ENCODE measurements at places on chromosomes 1 and 21.

- no peak for DNase-seq
Observed at GRCh38 chr1:246434335-246434734, 72.7 kb downstream of the SMYD3 start.

DNA sequence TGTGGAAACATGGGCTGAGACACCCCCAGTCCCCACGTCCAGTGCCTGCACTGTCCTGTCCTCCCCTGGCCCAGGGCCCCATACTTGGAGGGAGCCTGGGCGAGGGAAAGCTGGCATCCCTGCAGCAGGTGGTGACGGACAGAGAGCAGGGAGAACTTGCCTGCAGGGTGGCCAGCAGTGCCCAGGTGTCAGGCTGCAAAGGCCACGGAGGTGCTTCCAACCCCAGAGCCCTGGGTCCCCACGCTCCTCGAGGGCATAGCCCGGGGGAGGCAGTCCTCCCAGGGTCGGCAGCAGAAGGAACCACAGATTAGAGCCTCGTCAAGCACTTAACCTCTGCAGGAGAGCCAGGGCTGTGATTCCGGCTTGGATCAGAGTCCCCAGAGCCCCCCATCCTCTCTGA is 77.5 kb downstream of the ARHGEF16 start:
- DNase-seq = no peak

GRCh38 chr1:27099587-27100334 is 55.2 kb downstream of the SLC9A1 start:
- DNase-seq = peak; percentile 35

GRCh38 chr1:232923739-232924386 is 26.5 kb upstream of the NTPCR start:
- no peak for DNase-seq

DNA sequence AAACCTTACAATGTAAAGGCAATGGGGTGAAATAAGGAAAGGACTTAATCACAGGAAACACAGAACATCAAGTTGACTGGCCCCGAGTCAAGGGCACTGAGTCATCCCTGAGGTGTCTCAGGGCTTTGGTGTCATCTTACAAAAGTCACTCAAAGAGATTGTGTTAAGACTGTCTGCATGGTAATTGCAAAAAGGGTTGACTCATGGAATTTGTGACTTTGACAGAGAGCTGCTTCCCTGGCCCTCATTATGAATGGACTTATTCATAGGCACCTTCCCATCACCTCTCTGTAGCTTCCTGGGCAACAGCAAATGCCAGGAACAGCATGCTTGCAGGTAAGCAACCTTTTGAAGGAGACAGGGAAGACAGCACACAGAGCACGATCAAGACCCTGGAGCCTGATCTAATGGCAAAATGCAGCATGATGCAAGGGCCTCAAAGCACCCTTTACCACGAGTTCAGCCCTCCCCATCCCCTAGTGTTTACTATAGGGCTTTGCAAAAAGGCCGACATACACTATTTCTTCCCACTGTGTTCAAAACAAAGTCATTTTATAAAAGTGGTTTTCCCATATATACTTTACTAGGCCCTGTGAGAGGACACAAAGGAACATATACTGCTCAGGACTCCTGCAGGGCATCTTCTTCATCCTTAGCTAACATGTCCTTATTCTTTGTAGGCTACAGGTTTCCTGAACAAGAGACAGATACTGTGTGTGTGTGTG is 17.1 kb downstream of the ZP4 start:
- no peak for DNase-seq

GRCh38 chr1:20280341-20280740 is 10.3 kb upstream of the VWA5B1 start:
- DNase-seq = no peak

- DNase-seq = no peak
Observed at GRCh38 chr1:99438656-99439230, 174.5 kb downstream of the PLPPR4 start.

- no peak for DNase-seq
Observed at GRCh38 chr1:192660613-192661012, 24.7 kb downstream of the RGS13 start.

DNA sequence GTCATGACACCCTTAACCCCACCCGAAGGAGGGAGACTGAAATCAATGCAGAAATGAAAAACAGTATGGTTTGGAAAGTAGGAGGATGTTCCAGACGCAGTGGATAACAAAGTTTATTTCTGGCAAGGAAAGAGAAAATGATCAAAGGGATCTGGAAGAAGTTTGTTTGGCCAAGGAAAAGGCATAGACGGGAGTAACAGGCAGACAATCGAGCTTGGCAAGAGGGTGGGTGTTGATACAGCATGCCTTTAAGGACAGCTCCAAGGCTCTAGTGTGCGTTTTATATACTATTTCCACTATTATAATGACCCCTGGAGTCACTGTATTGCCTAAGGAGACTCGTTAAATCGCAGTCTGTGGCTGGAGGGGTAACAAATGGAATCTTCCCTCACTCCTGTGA is 303.7 kb upstream of the RUNX1 start:
- no peak for DNase-seq

GRCh38 chr1:33735624-33736023 is 128.3 kb upstream of the HMGB4 start:
- DNase-seq = no peak

GRCh38 chr1:110494036-110494435 is 24.9 kb downstream of the KCNA10 start:
- DNase-seq = no peak

- DNase-seq = no peak
Observed at GRCh38 chr1:32876341-32877210, 5.9 kb upstream of the FNDC5 start.

- peak; percentile 53 for DNase-seq
Observed at GRCh38 chr1:187264995-187265602, 436.4 kb downstream of the PLA2G4A start.

- no peak for DNase-seq
Observed at GRCh38 chr1:157652859-157653493, 47.6 kb downstream of the FCRL3 start.

- no peak for DNase-seq
Observed at GRCh38 chr1:36091141-36091540, 2.4 kb downstream of the ADPRS start.

- no peak for DNase-seq
Observed at GRCh38 chr1:35573198-35574124, at the start of gene TFAP2E. Gene TFAP2E, plus strand, starts transcription at chr1:35573314. Its CDS starts 264 bp downstream, at chr1:35573578.

GRCh38 chr1:172700556-172700955 is 41.7 kb downstream of the FASLG start:
- DNase-seq = no peak

- no peak for DNase-seq
Observed at GRCh38 chr21:37380349-37381323, 14.1 kb downstream of the DYRK1A start.

DNA sequence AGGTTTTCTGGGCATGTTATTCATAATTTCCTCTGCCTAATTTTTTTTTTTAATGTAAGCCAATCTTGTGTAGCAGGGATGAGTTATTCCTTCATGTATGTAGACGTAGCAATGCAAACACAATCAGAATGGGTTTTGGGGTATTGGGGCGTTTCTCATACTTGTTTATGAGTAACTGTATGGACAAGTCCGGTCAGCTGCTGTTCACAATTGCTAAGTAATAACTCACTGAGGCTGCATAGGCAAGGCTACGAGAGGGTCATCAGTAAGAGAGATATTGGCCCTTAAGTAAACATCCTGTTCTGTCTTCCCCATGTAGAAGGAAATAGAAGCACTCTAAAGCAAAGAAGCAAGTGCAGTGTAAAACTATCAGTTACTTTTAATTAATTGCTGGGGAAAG is 9.5 kb upstream of the TARS2 start:
- DNase-seq = no peak

- no peak for DNase-seq
Observed at GRCh38 chr1:1200876-1201810, 5.2 kb downstream of the TNFRSF18 start.

- DNase-seq = no peak
Observed at GRCh38 chr21:46294647-46295176, 8.6 kb downstream of the YBEY start.

- DNase-seq = peak; percentile 87
Observed at GRCh38 chr1:211928993-211929637, 98.6 kb upstream of the LPGAT1 start.

DNA sequence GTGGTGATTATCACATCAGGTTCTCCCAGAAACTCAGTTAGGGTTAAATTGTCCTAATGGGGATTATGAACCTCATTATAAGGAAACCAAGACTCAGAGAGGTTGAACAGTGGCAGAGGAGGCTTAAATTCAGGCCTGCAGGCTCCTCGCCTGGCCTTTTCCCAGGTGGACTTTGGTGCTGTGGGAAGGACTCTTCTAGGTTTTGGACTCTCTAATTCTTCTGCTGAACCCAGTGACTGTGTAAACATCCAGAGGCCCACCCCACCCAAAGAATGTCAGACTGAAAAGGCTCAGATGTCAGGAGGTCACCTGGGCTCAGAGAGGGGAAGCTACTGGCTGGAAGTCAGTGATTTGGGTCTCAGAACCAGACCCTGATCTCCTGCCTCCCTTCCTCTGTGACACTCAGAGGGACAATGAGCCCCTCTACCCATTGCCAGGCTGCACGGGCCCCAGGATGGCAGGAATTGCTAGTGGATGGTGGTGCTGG is 2.5 kb downstream of the ZNF362 start:
- DNase-seq = no peak

DNA sequence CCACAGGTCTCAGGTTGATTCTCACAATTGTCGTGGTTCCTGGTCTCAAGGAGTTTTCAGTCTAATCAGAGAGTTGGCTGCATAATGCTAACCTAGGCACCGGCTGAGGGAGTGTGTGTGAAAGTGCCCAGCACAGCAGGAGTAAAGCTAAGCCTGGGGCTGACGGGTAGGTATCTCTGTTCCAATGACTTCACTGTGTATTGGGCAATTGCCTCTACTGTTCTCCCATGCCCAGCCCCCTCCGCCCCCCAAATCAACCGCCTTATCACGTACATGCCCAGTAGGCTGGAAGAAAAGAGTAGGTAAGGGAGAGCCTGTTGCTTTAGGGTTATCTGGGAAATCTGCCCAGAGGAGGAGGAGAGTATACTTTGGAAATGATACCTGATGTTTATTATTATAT is 54.7 kb downstream of the MRPS6 start:
- no peak for DNase-seq

DNA sequence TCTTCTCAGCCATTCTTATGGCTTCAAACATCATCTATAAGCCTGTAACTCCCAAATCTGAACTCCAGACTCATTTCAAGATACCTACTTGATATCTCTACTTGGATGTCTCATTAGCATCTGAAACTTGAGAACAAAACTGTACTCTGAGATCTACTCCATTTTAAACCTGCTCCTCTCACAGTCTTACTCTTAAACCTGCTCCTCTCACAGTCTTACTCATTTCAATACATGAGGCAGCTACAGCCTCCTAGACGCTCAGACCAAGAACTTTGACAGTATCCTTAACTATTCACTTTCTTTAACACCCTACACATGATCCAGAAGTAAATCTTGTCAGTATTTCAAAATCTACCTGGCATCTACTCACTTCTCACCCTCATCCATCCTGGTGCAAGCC is 54.3 kb downstream of the NBPF6 start:
- no peak for DNase-seq

DNA sequence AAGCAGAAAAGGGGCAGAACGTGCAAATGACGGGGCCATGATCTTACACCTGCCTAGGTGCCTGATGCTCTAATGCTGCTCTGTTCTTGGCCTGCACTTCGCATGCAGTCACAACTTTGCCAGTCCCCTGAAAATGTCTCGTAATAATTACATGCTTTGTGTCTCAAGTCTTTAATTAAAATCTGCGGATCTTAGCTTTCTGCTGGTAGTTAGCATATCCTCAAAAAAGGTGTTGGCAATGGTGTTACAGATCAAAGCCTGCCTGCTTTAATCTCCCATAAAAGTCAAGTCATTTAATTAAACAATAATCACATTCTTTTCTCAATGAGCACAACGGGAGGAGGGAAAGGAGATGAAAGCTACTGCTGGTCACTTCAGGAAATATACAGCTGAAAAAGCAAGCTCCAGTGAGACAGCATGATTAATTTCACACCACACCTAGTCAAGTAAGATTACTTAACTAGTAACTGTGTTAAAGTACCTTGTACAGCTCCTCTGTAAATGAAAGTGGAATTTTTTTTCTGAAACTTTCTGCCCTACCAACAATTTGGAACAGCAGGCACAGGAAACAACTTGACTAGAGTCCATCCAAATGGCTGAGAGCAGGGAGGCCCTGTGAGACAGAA is 45.8 kb downstream of the STX6 start:
- no peak for DNase-seq

- DNase-seq = no peak
Observed at GRCh38 chr21:15495965-15496364, 233.8 kb upstream of the USP25 start.

- no peak for DNase-seq
Observed at GRCh38 chr1:153553096-153553495, 4.0 kb upstream of the S100A3 start.

DNA sequence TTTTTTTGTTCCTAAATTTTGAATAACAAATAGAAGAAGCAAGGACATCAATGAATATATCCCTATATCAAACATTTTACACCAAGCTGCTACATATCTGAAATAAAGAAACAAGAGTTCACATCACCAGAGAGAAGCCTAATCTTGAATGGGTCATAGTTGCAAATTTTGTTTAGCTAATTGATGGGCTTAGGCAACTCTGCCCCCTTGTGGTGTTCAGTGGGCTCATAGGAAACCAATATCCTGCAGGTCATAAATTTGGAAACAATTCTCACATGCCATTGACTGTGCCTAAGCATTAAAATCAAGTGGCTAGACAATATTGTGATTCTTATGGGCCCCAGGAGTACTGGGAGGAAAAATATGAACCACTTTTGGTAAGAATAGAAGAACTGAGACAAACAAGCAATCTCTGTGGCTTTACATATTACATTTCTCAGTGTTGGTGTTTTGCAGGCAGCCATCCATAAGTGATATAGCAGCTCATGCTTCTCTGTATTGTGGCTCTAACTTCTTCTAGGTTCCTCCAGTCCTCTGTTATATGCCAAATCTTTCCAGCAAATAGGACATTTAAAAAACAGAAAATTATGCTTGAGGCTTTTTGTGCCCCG is 1262.8 kb upstream of the PRMT6 start:
- peak; percentile 32 for DNase-seq

DNA sequence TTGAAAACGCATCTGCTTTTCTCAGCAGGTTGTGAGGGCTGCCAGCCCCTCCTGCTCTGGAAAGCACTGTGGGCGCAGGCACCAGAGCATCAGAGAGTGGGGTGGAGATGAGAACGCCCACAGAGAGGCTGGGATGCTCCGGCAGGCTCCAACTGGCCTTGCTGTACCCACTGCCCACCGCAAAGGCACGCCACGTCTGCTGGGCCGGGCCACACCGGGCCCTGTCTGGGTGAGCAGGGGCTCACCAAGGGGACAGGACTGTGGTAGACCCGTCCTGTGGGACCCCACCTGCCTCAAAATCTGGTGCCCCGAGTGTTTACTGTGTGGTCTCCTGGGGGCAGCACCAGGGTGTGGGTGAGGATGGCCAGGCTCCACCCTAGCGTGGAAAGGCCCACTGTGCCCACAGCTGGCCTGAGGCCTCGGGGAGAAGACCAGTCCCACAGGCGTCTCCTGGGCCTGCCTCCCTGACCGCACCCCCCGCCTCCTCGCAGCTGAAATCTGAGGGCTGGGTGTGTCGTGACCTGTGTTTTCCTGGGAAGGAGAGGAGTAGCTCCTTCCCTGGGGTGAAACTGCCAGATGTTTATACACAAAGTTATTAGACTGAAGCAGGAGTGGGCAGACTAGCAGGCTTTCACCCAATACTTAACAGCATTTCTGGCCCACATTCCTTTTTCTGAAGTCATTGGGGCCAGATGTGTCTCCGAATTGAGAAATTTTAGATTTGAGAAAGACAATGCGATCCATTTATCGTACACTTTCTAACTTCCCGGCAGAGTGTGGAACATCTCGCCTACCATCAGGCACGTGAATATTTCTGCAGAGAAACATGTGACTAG is 53.8 kb downstream of the STUM start:
- no peak for DNase-seq

Measured in NCI-H1417 treated with DMSO at 0.1 percent for 48 hours (cell line).